ENCODE measurements at places on chromosomes 5 and 9. TPM values are rescaled to one million over a fixed set of nuclear protein-coding genes. Genes with fewer than 3 reads are reported as not detected.

- DNase-seq: peak; percentile 95
Measured at GRCh38 chr5:150946351-150946905, 41.6 kb upstream of the ZNF300 start.

- DNase-seq: no peak
Measured at GRCh38 chr5:3194271-3194670, 401.4 kb upstream of the IRX1 start.

DNA sequence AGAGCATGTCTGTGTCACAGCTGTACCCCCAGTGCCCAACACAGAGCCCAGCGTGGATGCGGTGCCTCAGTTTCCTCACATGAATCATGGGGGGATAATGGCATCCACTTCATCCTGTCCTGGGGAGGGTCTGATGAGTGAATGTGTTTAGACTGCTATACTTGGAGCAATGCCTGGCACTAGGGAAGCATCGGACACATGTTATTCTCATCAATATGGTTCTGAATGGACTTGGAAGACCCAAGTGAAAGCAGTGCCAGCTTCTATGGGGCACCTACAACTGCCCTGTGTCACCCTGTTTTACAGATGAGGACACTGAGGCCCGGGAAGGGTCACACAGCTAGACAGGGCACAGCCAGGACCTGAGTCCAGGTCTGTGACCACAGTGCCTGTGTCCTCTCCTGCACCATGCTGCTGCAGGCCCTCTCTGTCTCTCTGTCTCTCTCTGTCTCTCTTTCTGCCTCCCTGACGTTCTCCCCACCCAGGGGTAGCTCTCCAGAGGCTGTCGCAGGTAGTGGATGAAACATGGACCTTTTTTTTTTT is 42.3 kb upstream of the NEK6 start:
- no peak for DNase-seq

GRCh38 chr5:154262342-154262741 is 71.8 kb downstream of the GALNT10 start:
- no peak for DNase-seq

DNA sequence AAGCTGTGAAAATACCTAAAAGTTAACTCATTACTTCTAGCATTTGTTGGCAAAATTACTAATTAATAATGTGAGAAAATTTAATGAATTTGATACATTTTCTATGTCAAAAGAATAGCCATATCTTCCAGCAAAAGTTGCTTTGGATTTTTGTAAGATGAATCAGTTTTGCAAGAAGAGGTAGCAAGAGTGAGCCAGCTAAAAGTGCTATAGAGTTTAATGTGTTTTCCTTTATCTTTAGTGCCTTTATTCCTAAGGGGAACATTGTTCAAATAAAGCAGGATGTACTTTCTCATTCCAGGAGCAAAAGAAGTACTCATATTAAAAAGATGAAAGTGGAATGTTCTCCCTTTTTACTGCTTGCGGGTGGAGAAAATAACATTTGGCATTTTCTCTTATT is 622.2 kb downstream of the ANXA1 start:
- DNase-seq: no peak

DNA sequence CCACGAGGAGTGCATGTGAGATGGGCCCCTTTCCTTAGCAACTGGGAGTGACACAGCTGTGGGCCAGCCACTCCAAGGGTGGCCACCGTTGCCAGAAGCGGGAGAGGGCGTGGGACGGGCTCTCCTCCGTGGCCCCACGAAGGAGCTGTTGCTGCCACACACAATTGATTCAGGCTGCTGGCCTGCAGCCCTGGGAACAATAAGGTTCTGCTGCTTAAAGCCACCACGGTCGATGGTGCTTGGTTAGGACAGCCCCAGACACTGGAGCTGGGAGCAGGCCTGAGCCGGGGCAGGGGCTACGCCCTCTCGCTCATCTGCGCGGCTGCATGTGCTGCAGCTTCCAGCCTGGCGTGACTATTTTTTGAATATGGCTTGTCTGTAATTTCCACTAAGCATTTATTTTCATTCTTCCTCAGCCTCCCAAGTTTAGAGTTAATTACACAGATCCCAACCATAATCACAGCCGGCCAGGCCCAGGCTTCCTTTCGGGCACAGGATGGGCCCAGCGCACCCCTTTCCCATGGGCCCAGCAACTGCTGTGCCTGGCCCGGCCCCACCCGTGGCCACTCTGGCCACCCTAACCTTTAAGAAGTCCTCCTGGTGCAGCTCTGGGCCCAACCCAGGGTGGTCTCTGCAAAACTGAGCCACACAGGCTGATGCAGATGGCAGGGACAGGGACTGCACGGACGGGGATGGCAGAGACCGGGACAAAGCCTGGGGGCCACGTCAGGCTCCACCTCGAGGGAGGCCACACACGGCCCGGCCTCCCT is 49.7 kb downstream of the VAV2 start:
- no peak for DNase-seq

GRCh38 chr9:126465977-126466376 is 139.3 kb downstream of the MVB12B start:
- DNase-seq: no peak

- DNase-seq: no peak
Measured at GRCh38 chr5:75632321-75632720, 21.1 kb downstream of the ANKDD1B start.

DNA sequence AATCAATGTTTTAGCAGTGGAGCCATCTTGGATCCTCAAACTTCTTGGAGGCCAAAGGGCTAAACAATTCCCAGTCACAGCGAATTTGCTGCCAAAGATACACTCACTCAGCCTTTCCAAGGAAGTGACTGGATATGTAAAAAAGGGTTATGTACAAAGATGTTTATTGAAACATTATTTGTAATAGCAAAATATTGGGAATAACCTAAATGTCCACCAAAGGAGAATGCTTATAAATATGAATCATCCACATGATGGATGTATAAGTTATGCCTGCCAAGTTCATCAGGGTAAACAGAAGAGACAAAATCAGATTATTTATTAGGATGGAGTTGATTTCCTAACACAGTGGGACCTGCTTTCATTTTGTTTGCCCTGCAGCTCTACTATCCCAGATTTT is 145.2 kb upstream of the ABCA1 start:
- no peak for DNase-seq

DNA sequence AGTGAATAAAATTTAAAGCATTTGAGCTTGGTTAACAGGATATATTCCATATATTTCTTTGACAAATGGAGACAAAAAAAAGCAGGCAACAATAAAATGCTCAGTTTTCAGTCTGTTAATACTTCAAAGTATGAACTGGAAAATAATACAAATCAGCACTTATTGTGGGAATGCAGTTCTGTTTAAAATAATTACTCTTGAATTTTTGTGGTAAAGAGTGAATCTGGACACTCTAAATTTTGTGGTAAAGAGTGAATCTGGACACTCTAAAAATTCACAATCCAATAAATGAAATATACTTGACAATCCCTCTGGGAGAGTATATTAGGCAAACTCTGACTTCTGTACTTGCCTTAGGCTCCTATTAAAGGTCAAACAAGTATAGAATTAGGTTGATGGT is 141.9 kb upstream of the RASA1 start:
- no peak for DNase-seq

- no peak for DNase-seq
Measured at GRCh38 chr9:29556746-29557145, 1983.5 kb upstream of the C9orf72 start.

DNA sequence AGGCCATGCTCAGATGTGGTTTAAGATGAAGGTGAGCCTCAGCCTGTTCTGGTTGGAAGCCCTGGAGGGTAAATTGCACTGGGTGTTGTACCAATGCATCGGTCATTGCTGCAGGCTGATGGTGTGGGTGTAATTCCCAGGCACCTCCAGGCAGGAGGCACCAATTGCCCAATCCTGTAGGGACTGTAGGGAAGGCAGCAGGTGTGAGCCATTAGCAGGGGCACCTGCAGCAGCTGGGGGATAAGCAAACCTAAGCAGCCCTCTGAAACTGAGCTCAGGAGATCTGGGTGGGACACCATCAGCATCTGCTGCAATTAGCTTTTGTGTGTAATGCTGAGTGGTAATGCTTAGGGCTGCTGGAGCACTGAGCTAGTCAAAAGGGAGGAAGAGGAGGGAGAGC is 190.1 kb upstream of the TBC1D2 start:
- no peak for DNase-seq

DNA sequence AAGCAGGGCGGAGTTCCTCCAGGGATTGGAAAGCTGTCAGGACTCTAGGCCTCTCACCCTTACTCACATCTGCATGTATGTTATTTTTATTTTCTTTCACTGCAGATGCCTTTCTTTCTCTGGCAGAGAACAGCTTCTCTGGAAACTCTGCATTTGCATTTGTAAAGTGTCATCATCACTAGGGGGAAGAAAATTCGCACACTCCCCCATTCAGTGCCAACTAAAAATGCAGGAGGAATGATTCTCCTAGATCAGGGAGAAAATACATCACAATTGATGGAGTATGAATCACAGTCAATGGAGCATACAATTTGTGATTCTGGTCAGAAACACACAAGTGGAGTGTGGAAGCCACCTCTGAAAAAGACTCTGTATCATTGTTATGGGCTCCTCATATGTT is 351.4 kb upstream of the FTMT start:
- no peak for DNase-seq

Gene RECK
- 62.1 TPM for polyA plus RNA-seq

Gene PCDHB11
- polyA plus RNA-seq: 1.8 TPM

Gene CMBL
- polyA plus RNA-seq: 130 TPM

Gene PSAT1
- polyA plus RNA-seq: 28.9 TPM

Gene SEMA6A
- polyA plus RNA-seq: 59.3 TPM

Gene IRX1
- polyA plus RNA-seq: 0.25 TPM

Gene PCDHGB1
- polyA plus RNA-seq: 0.70 TPM

Gene SLC34A3
- 1.00 TPM for polyA plus RNA-seq

Gene PCDHB3
- 2.4 TPM for polyA plus RNA-seq

Gene ADAMTS16
- 8.3 TPM for polyA plus RNA-seq

Gene C9
- polyA plus RNA-seq: 0.35 TPM

Gene PCDHGB6
- 4.7 TPM for polyA plus RNA-seq

Gene MEIKIN
- not detected for polyA plus RNA-seq

Gene FBXL7
- polyA plus RNA-seq: 24.4 TPM

Gene GSN
- polyA plus RNA-seq: 210 TPM

Gene TAF11L8
- polyA plus RNA-seq: not detected

Gene PRRT1B
- polyA plus RNA-seq: not detected
